ENCODE measurements at places on chromosomes 12 and 14.

DNA sequence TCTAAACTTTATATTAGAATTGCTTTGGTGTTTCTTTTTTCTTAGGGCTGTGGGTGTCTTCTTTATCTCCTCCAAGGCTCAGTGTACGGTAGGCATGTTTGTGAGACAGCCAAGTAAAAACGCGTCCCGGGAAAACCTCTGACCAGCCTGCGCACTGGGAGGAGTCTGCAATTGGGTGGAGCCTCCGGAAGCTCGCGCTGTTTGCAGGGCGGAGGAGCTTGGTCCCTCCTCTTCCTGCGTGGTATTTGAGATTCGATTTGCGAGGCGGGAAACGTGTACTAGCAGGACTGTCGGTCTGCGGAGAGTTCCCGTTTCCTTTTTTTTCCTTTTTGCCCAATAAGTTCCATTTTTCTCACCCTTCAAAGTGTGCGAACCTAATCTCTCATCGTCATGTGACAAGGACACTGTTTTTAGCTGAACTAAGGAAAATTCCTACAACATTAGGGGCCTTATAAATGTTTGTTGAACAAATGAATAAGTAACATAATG lies 182.1 kb upstream of the OTX2 start:
- no peak for DNase-seq

DNA sequence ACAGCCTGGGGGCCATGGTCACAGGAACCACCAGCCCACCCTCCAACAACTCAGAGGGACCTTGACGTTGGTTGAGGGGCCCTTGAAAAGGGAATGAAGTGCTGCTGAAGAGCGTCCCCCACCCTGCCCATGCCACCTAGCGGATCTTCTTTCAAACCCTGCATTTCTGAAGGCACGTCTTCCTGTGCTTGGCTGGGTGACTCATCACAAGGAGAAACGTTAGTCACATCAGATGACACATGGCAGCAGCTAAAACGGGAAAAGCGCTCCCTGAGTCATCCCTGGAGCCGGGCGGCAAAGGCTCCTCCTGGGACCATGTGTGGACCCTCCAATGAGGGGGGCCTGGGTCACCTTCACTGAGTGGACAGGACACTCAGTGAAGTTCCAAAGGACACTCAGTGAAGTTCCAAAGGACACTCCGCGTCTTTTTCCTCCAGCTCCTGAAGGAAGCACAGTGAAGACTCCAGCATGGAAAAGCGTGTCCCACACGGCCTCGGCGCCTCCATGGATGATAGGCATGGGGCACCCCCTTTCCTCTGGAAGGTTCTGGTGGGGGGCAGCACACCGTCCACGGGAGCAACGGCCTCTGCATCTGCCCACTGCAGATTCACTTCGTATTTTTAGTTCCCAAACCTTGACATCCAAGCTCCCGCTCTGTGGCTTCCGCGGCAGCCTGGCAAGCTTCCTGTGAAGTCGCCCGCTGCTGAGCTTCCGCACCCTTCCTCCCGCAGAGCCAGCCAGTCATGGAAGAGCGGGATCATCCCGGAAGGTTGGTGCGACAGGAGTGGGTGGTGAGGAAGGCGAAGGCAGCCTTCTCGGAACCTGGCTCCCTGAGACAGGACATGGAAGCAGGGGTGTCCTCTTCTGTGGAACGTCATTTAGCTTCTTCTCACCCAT lies 383.4 kb downstream of the VRK1 start:
- no peak for DNase-seq

DNA sequence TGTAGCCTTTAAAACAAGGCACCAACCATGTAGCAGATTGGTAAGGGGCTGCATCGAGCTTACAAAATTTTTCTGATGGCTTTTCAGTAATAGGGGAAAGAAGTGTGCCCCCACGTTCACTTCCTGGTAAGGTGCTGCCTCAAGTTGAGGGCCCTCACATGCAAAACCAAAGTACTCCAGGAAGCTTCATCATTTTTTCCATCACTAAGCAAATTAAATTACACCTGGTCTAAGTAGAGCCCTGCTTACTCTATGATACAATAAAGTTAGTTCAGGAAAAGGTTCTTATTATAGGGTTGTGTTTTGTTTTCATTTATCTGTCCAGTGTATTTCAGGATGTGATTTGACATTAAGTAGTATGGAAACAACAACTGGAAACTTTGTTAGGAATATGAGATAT lies 15.0 kb upstream of the AKAP5 start:
- no peak for DNase-seq

GRCh38 chr14:52730709-52731111 lies 744 bp downstream of the STYX start:
- no peak for DNase-seq

- no peak for DNase-seq
Observed at GRCh38 chr14:101827286-101827685, 65.8 kb downstream of the PPP2R5C start.

DNA sequence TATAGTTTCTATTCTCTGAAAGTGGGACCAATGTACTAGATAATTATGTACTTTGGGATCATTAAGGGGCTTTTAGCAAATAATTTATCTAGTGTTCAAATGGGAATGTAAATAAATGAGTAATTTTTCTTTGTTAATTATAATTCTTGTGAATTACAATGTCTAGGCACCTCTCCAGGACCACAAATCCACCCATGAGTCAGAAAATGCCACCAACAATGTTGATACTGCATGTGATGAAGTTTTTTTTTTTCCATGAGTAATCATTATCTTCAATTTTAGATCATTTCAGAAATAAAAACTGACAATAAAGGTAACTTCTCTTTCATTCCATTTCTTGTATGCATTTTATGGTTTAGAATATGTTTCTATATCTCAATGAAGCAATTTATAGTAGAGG lies 470.3 kb downstream of the VRK1 start:
- DNase-seq: no peak

- DNase-seq: no peak
Observed at GRCh38 chr12:107650977-107651376, 34.6 kb upstream of the PWP1 start.

DNA sequence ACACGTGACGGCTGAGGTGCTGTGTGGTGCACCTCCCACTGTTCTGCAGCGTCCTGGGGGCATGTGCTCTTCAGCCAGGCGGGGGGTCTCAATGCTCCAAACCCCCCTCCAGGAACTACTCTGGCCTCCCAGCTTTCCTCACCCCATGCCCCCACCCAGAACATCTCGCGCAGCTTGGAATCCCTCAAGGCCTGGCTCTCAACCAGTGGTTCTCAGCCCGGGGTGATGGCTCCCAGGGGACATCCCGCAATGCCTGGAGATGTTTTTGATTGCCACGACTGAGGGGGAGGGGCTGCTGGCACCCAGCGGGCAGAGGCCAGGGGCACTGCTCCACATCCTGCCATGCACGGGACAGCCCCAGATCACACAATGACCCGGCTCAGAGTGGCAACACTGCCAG lies 78.9 kb upstream of the DICER1 start:
- no peak for DNase-seq

DNA sequence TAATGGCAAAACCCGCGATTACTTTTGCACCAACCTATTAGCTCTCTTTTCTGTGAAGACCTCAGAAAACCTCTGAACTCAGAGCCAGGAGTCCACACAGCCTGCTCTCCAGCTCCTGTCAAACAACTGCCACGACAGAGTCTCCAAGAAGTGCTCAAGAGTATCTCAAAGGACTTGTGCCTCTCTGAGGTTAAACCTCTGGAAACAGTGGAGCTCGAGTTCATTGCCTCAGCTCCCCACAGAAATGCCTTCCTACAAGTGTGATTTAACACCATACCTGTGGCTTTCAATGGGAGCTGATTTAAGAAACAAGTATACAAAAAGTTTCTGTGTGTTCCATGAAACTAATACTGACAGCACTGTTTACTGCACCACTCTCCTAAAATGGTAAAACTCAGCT lies 20.1 kb downstream of the ACTN1 start:
- no peak for DNase-seq

DNA sequence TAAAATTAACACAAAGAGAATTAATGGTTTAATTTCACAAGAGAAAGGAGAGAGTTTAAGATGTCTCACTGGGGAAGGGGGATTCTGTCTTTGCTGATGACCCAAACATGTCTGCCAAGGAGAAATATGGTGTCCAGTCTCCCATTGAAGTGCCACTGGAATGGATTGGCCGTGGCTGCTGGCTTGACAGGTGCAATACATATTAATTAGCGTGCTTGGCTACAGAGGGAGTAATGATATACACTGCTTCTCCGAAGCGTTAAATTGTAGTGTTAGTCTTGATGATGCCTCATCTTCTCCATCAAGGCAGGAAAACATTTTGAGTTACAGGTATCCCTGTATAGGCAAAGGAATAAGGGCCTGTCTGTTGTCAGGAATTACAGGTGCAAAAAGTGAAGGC lies 393.4 kb upstream of the TMPO start:
- DNase-seq: no peak

GRCh38 chr14:34671716-34672115 lies 41.8 kb upstream of the SNX6 start:
- DNase-seq: no peak

- no peak for DNase-seq
Observed at GRCh38 chr12:68175557-68176061, 16.1 kb upstream of the IFNG start.

- DNase-seq: no peak
Observed at GRCh38 chr12:51687177-51687576, 96.1 kb downstream of the SCN8A start.

GRCh38 chr12:94689002-94689645 lies 38.8 kb upstream of the TMCC3 start:
- no peak for DNase-seq

GRCh38 chr14:96246539-96246847 lies 9.5 kb upstream of the BDKRB1 start:
- no peak for DNase-seq

- DNase-seq: no peak
Observed at GRCh38 chr12:62977418-62977817, 42.5 kb upstream of the PPM1H start.

DNA sequence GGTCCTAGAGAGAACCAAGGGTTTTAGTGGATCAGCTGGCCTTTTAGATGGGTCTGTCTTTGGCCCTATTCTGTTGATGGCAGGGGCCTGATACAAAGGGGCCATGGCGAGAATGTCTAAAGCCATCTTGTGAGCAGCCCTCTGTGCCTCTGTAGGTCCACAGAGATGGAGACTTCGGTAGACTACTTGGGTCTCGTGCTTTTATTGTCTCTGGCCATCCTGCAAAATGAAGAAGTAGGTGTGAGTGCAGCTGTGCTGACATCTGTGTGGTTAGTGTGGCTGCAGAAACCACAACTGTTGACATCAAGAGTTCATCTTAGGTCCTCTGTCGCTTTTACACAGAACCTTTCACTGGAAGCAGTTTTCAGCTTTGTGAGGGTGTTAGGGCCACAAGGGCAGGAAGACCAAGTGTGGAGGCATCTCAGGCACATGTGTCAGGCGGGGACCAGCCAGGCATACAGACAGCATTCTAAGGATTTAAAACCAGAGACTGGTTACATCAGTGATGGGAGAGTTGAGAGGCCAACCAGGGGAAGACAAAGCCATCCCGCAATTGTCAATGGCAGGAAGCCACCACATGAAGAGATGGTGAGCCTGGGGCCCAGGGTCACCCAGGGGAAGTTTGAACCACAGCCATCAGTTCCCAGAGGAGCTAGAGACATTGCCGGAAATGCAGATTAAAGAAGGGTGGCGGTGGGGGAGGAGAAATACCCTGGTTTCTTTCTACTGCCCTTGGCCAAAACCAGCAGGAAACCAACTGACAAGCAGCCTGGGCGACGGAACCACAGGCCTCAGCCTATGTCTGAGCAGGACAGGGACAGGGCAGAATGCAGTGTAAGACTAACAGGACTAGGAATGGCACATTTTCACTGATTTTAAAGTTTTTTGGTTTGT lies 13.0 kb upstream of the TPCN1 start:
- DNase-seq: no peak

GRCh38 chr14:102508774-102509745 lies 516 bp downstream of the ANKRD9 start:
- no peak for DNase-seq

GRCh38 chr12:6274231-6275221 lies 36.0 kb upstream of the PLEKHG6 start:
- DNase-seq: no peak

- DNase-seq: no peak
Observed at GRCh38 chr12:89571491-89572195, 45.8 kb upstream of the POC1B start.

GRCh38 chr14:97415907-97416306 lies 618.7 kb downstream of the VRK1 start:
- no peak for DNase-seq

- DNase-seq: no peak
Observed at GRCh38 chr12:113268136-113268535, 46.9 kb downstream of the TPCN1 start.

- DNase-seq: peak; percentile 72
Observed at GRCh38 chr12:113232840-113233585, 11.7 kb downstream of the TPCN1 start.

DNA sequence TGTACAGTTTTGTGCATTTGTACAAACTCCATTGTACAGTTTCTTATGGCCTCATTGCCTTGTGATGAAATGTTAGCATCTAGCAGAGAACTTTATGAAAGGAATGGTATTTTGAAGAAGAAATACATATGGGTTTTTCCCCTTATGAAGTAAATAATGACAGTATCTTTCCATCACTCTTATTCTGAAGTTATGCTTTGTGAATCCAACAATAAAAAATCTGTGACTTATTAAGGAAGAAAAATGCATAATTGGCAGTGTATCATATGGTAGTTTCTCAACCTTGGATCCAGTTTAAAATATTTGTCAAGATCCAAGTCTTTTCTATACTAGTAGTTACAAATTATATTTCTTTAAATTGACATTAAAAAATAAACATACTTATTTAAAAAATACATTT lies 859.1 kb upstream of the FLRT2 start:
- no peak for DNase-seq

GRCh38 chr12:80713419-80713818 lies 3.3 kb upstream of the MYF5 start:
- DNase-seq: no peak

GRCh38 chr14:104359301-104359968 lies 220.1 kb upstream of the C14orf180 start:
- DNase-seq: no peak

- no peak for DNase-seq
Observed at GRCh38 chr12:125089083-125089482, 23.8 kb downstream of the AACS start.

GRCh38 chr14:90698379-90698869 lies 117.8 kb downstream of the TTC7B start:
- DNase-seq: peak; percentile 95

GRCh38 chr14:82642425-82642824 lies 1108.8 kb upstream of the SEL1L start:
- DNase-seq: no peak

DNA sequence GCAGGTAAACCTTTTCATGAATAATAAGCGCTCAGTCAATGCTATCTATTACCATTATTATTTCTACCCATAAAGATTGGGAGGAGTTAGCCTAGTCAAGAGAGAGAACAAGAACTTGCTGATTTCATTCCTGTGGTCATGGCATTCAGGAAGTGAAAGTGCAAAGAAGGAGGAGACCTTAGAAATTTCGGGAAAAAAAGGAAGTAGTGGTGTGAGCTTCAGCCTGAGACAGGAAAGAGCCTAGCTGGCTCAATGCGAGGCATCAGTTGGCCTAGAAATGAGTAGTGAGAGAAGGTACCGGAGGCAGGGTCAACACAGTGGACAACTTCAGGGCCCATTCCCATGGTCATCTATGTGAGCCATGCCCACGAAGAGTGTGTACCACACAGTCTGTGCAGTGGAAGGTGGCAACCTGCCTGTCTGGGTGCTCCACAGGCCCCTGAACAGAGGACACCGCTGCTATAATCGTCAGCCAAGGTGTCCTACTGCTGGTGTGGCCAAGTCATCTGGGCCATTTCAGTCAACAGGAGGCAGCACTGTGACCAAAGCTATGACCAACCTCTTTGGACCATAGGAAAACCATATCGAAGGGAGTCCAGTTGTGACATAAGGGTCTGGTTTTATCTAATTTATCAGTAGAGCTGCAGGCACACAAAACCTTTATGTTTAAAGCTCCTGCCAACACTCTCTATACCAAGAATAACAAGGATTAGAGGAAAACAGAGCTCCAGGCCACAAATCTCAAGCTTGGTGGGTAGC lies 16.2 kb upstream of the STON2 start:
- DNase-seq: no peak
